ENCODE measurements at places on chromosomes 6 and 20.

DNA sequence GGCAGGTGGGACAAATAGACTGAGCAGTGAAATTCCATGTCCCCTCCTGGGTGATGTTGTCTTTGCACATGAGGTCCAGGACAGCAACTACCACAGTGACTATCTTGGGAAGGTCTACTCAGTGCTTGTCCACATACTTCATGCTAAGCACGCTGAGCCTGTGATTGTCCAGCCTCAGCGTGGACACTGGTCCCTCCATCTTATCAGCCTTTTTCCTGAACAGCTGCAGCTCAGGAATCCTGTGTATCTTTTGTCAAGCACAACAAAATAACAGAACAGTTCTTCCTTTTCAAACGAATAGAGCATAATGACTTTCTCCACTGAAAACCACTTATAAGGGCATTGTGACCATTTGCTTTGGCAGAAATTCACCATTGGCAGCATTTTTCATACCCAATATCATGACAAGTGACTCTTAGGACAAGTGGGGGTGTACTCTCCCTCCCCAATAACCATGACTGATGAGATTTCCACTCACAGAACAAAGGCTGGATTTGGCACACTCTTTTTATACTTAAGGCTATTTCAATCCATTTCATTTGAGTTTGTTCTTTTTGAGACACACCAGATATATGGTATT is 90.3 kb downstream of the FYN start:
- no peak for DNase-seq

DNA sequence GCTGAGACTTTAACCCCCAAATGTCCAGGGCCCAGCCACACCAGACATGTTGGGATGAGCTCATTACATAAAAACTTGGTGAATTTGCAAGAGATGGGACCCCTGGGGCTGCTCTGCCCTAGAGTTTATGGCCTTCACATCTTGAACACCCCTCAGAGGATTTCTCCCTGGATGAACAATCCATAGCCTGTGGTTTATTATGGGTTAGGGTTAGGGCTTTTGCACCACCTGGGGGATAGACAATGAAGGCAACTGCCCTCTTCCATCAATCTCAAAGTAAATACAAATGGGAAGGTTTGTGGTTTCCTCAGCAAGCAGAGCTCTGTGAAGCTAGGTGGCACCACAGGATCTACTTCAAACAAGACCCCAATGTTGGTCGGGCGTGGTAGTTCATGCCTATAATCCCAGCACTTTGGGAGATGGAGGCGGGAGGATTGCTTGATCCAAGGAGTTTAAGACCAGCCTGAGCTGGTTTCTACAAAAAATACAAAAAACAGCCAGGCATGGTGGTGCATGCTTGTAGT is 17.4 kb downstream of the SPINT3 start:
- DNase-seq, result no peak

GRCh38 chr6:154457881-154458284 is 52.6 kb downstream of the CNKSR3 start:
- DNase-seq, result no peak

- DNase-seq, result no peak
Measured at GRCh38 chr6:27187231-27188060, 60.1 kb upstream of the PRSS16 start.

- DNase-seq, result no peak
Measured at GRCh38 chr6:119671105-119671504, 321.5 kb upstream of the MAN1A1 start.

GRCh38 chr6:44023586-44024454 is 103.4 kb downstream of the MRPL14 start:
- no peak for DNase-seq

- no peak for DNase-seq
Measured at GRCh38 chr6:40880906-40881305, 158.1 kb downstream of the UNC5CL start.

- DNase-seq, result no peak
Measured at GRCh38 chr20:57440678-57441509, 49.7 kb downstream of the RBM38 start.
